ENCODE measurements at places on chromosomes 1 and 21.

DNA sequence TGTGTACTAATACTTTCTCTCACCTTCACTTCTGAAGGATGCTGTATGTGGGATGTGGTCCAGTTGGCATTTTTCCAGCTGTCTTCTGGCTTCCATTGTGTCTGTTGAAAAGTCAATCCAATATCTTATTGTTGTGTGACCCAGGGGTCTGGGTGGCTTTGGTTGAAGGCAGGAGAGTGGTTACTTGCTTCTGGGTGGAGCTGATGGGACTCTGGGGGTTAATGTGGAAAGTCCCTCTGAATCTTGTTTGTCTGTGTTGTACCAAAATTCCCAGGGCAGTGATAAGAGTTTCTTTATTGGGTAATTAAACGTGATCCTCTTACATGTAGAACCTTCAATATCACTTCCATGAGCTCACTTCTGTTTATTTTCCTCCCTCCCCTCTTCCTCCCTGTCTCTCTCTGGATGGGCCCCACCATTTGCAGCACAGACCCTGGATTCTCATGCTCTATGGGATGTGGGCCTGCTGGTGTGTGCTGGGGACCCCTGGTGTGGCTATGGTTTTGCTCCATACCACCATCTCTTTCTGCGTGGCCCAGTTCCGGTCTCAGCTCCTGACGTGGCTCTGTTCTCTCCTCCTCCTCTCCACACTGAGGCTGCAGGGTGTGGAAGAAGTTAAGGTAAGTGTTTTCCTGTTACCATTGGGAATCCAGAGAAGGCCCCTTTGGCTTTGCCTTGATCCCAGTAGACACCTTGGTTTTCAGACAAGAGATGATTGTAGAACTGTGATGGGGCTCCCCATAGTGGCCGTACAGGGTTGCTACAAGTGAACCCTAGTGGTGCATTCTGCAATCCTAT lies 71.5 kb downstream of the HHAT start:
- DNase-seq, result peak; percentile 41

GRCh38 chr1:38005195-38006007 lies at the start of gene FHL3:
FHL3 (minus strand) TSS chr1:38005514; CDS start chr1:37999412, 6,102 bp downstream.
- no peak for DNase-seq

- DNase-seq, result no peak
Observed at GRCh38 chr1:205443585-205444299, 12.1 kb downstream of the BLACAT1 start.

DNA sequence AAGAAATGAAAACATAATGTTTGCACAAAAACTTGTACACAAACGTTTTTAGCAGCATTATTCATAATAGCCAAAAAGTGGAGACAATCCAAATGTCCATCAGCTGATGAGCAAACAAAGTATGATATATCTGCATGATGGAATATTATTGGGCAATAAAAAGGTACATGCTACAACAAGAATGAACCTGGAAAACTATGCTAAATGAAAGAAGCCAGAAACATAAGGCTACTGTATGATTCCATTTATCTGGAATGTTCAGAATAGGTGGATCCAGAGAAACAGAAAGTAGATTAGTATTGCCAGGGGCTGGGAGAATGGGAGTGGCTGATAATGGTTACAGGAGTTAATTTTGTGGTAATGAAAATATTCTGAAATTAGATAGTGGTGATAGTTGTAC lies 19.0 kb downstream of the FBXO28 start:
- no peak for DNase-seq

DNA sequence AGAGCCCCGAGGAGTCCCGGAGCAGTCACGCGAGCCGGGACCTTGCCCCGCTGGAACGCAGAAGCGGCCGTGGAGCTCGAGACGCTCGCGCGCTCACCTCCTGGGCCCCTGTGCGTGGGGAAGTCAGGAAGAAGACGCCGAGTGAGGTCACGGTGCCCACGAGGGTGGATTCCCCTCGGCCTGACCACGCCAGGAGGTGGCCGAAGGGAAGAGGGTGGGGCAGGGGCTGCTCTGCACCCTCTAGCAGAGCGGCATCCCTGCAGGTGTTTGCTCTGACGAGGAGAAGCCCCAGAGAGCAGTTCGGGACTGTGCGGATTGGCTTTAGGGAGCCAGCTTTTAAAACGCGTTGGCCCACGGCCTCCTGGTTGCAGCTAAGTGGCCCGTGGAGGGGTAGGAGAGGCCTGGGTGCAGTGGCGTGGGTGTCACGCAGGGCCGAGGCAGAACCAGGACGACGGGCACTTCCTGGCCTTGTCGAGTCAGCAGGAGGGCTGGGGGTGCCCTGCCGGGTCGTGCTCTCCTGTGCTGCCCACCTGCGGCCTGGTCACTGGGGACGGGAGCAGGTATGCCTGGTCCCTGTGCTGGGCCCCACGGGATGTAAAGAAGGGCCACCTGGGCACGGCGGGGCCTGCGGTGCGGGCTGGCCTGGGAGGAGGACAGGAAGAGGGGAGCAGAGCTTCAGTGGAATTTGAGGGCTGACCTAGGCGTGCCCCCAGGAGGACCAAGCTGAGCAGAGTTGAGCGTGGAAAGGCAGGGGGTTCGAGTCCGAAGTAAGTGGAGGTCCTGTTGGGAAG lies 1.0 kb downstream of the PDXK start:
- no peak for DNase-seq

GRCh38 chr1:62964141-62964540 lies 180.2 kb downstream of the ATG4C start:
- no peak for DNase-seq

GRCh38 chr1:11595285-11595684 lies 58.9 kb downstream of the FBXO2 start:
- DNase-seq, result no peak

DNA sequence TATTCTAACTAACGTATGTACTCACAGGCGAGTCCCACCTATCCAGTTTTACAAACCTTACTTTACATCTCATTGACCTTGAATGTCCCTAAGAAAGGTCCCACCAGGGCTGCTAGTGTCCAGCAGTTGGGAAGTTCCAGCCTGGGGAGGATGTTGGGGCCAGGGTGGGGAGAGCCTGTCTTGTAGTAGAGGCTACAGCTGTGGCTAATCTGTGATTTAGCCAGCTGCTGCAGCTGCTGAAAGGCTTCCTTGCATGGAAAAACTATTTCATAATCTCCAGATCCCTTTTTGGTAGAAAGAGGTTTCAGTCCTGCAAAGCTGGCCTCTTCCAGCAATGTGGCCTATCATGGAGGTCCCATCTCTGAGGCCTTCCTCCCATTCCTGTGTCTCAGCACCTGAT lies 23.1 kb downstream of the TNN start:
- DNase-seq, result no peak

DNA sequence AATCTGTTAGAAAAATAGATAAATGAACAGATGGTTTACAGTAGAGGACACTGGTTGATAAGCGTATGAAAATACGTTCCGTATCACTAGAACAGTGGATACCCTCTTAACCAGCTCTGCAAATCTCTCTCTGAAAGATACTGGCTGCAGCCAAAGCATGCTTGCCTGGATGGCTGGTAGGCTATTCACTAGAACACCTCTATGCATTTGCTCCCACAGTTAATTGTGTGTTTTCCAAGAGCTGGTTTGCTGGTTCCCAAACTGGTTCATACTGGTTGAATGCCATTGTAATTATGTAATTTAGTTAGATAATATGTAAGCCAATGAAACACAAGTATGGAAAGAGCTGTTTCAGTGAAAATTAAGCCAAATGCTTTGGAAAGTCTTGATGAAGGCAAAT lies 126.6 kb downstream of the C1orf21 start:
- DNase-seq, result no peak

GRCh38 chr1:215719552-215719951 lies 152.4 kb downstream of the KCTD3 start:
- no peak for DNase-seq

GRCh38 chr1:175192630-175193526 lies at the start of gene KIAA0040:
KIAA0040 (minus strand) TSS chr1:175192776; CDS start chr1:175161013, 31,763 bp downstream.
- no peak for DNase-seq

Data from stromal cell of bone marrow (primary cell).